ENCODE measurements at places on chromosomes 5 and 9.

DNA sequence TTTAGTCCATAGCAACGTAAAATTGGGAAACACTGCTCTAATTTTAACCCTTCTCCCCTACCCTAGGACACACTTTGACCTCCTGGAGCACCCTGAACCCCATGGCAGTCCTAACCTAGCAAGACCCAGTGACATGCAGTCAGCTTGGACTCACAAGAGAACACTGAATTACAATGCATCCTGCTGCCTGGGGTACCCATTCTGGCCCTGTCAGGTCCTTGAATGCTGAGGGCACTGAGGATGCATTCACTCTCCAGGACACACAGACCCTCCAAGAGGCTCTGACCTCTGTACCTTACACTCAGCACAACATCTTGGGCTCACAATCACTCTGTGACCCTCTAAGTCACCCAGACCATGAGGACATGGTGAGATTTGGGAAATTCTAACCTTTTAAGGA is 1.8 kb upstream of the PROP1 start:
- no peaks in the 10 kb centered on the region for H3K4me1 ChIP-seq
- no peak overlapping the region for H3K4me3 ChIP-seq
- DNase-seq = no peak
- H3K36me3 ChIP-seq = no peaks in the 10 kb centered on the region
- no peak overlapping the region for H3K27ac ChIP-seq
- H3K27me3 ChIP-seq = peaks cover 77% of the 10 kb centered on the region

DNA sequence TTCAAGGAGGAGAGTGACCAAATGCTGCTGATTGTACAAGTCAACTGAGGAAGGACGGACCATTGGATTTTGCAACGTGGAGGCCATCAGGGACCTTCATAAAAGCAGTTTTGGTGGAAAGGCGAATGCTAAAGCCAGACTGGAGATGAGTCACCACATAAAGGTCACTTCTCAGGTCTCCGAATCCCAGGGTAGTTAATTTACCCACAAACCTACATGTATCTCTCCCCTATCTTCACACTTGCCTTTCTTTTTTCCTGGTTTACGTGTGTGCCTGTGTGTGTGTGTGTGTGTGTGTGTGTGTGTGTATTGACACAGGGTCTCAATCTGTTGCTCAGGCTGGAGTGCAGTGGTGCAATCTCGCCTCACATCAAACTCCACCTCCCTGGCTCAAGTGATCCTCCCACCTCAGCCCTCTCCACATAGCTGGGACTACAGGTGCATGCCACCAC is 4.6 kb upstream of the CTNNA1 start:
- peaks cover 5% of the 10 kb centered on the region for H3K4me1 ChIP-seq
- H3K4me3 ChIP-seq = no peak overlapping the region
- no peaks in the 10 kb centered on the region for H3K27me3 ChIP-seq
- H3K36me3 ChIP-seq = no peaks in the 10 kb centered on the region

DNA sequence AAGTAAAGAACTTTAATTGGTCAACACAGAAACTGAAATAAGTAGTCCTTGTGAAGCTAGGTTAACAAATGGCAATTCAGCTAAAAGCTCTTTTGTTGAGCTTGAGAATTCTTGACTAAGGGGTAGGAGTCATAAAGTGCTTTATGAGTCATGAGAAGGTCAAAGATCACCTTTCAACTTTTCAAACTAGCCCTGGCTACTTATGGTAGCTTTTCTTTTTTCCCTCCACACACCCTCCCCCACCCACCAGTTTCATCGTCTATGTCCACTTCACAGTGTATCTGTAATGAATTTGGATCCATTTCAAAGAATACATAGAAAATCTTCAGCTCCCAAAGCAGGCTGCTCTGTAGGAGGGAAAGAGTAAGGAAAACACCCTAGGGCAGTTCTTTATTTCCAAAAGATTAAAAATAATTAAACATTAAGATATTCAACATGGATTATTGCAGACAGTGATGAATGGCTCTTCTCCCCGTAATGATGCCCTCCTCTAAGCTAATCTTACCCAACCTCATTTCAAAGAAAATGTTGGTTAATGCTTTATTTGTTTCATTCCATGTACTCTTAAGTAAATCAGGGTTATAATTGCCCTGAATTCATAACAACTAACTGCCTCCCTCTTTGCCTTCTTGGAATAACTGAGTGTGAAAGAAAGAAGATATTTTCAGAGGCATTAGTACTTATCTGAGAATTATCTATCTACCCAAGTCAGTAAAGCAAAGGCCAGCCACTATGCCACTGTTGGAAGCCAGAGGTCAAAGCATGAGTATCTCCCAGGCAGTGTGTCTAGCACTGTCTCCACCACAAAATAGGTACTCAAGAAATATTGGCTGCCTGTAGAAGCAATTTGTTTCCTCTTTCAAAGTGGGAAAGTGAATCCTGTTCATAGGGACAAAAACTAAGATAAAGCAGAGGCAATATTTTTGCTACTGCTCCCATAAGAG is 290.6 kb downstream of the PIK3R1 start:
- H3K4me3 ChIP-seq = no peak overlapping the region
- no peaks in the 10 kb centered on the region for H3K36me3 ChIP-seq
- H3K4me1 ChIP-seq = peaks cover 15% of the 10 kb centered on the region
- no peak overlapping the region for H3K27ac ChIP-seq
- H3K27me3 ChIP-seq = no peaks in the 10 kb centered on the region
- DNase-seq = no peak

DNA sequence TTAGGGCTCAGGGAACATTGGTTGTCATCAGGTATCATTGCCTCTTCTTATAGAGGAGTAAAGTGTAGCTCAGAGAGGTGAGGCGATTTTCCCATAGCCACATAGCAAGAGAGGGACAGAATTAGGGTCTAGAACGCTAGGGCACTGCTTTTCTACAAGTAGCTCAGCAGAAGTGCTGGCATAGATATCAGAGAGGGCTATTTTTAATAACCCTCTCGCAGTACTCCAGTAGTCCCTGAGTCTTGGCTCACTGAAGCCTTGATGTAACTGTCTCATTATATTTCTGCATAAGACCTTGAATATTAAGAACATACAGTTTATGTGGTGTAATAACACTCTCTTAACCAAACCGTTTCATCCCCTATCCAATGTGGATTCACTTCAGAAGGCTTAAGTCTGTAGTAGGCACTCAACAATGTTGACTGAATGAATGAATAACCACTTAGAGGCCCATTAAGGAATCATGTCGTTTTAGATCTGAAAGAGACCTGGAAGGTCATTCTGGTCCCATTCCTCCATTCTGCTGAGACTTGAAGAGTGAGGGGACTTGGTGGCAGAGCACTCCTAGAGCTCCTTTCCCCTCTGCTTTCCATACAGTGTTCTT is 4.7 kb upstream of the FRMPD1 start:
- H3K27me3 ChIP-seq = peaks cover under 1% of the 10 kb centered on the region
- H3K4me3 ChIP-seq = no peak overlapping the region
- no peaks in the 10 kb centered on the region for H3K36me3 ChIP-seq

DNA sequence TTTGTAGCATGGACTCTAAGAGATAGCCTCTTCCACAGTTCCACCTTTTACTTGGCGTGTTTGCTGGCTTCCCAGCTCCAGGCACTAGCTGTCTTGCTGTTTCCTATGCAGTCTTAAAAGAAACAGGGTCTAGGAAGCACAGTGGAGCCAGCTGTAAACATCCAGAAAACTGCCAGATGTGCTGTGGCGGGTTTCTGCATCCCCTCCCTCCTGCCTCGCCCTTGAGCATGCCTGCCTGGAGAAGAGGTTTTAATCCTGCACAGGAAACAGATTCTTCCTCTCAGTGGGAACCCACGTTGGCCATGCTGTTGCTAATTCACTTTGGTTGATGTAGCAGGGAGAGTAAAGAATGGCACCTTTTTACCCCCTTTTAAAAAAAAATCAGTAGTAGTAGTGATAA is 121.3 kb downstream of the RPS23 start:
- H3K27ac ChIP-seq = no peak overlapping the region
- H3K4me1 ChIP-seq = no peaks in the 10 kb centered on the region
- H3K36me3 ChIP-seq = no peaks in the 10 kb centered on the region
- H3K4me3 ChIP-seq = no peak overlapping the region
- H3K27me3 ChIP-seq = no peaks in the 10 kb centered on the region

DNA sequence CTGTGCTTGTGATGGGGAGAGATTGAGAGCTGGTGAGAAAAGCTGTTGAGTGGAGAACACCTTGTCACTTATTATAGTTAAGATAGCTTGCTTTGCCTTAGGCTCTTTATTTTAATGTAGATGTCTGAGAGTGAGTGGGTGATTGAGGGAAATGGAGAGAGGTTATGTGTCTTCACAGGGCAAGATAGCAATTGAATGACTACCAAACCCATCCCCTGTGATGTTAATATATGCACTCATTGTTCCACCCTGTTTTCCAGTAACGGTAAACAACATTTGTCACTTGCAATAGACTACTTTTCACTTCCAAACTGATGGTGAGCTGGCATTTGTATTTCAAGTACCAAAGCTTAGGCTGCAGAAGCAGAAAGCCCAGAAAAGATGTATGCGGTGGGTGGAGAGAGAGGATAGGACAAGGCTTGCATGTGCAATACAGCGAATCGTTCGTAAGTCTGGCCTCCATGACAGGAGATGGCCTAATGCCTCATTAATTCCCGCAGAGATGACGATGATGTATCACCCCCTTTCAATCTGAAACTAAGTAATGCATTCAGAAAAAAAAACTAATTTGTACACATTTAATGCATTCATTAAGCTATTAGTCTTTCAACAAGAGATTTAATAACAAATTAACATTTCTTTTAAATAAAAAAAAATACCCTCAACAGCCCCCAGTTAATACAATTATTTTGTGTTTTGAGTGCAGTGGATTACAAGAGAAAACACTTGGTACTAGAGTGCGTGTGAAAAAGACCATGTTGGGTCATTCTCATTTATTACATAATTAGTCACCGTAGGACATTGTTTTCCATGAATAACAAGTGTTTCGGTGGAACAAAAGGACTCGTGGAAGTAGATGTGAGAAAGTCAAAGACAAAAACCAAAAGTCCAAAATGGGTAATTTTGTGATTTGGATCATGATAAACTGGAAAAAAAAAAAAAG is 699.0 kb downstream of the BRINP1 start:
- H3K4me1 ChIP-seq = no peaks in the 10 kb centered on the region
- no peak overlapping the region for H3K27ac ChIP-seq
- DNase-seq = no peak
- no peaks in the 10 kb centered on the region for H3K27me3 ChIP-seq
- H3K36me3 ChIP-seq = no peaks in the 10 kb centered on the region
- H3K4me3 ChIP-seq = no peak overlapping the region

DNA sequence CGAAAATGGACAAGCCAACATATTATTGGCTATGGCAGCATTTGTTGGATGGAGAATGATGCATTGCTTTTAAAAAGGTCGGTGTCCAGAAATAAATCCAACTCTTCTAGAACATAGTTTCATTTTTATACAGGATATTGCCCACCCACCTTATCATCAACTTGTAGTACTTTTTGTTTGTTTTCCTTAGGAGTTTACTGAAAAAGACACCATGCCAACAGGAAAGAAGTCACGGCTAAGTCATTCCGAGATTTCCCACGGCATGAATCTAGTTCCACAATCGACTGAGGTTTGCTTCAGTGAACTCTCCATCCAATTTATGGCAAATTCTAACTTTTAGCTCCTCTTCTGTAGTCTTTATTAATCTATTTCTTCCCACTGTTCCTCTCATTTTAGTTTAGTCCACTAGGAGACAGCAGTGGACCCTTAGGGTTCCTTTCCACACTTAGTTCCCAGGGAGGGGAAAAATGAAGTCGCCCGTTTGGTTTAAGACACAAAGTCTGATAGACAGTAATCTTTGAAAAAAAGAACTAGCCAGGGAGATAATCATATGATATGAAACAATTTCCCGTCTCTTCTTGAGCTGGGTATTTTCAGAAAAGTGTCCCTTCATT is 237.5 kb downstream of the AP3B1 start:
- no peak overlapping the region for H3K4me3 ChIP-seq
- H3K4me1 ChIP-seq = no peaks in the 10 kb centered on the region
- H3K27me3 ChIP-seq = no peaks in the 10 kb centered on the region
- no peak overlapping the region for H3K27ac ChIP-seq

GRCh38 chr5:73143716-73144115 is 23.3 kb downstream of the TMEM171 start:
- DNase-seq = no peak
- no peak overlapping the region for H3K4me3 ChIP-seq
- H3K36me3 ChIP-seq = no peaks in the 10 kb centered on the region
- no peak overlapping the region for H3K27ac ChIP-seq
- no peaks in the 10 kb centered on the region for H3K4me1 ChIP-seq

- H3K36me3 ChIP-seq = peaks cover 24% of the 10 kb centered on the region
- no peak overlapping the region for H3K4me3 ChIP-seq
- peaks cover 51% of the 10 kb centered on the region for H3K4me1 ChIP-seq
- H3K27ac ChIP-seq = peak overlapping the region; percentile 62
- H3K27me3 ChIP-seq = no peaks in the 10 kb centered on the region
- DNase-seq = no peak
Observed at GRCh38 chr5:138369706-138370105, 17.2 kb downstream of the KDM3B start.

DNA sequence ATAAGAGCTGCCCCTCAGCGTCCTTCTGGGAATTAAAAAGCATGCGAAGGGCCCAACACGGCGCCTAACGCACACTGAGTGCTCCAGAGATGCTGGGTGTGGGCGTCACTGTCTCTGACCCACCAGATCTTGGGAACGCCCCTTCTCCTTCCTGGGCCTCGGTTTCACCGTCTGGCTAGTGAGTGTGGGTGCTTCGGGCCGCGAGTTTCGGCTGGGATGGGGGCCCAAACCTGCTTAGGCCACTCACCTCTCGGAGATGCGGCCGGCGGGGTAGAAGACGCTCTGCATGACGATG is 3.7 kb downstream of the PIP5KL1 start:
- peaks cover 56% of the 10 kb centered on the region for H3K4me1 ChIP-seq
- H3K4me3 ChIP-seq = peak overlapping the region; percentile 54
- peak overlapping the region; percentile 39 for H3K27ac ChIP-seq
- no peak for DNase-seq

DNA sequence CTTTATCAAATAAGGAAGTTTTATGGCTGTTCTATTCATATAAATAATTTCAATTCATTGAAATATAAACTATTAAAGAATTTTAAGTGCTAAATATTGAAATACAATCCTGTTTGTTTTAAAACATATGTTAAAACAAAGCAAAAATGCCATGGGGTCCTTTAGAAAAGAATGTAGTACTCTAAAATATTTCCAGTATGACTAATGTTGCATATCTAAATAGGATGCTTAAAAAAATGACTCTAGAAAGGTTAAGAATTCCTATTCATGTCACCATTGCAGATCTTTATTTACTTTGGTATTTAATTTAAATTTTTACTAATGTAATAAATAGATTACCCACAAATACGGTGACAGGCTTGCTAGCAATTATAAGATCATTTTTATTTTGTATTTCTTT is 132.3 kb downstream of the ZNF608 start:
- H3K27me3 ChIP-seq = no peaks in the 10 kb centered on the region
- H3K4me3 ChIP-seq = no peak overlapping the region
- no peaks in the 10 kb centered on the region for H3K4me1 ChIP-seq

DNA sequence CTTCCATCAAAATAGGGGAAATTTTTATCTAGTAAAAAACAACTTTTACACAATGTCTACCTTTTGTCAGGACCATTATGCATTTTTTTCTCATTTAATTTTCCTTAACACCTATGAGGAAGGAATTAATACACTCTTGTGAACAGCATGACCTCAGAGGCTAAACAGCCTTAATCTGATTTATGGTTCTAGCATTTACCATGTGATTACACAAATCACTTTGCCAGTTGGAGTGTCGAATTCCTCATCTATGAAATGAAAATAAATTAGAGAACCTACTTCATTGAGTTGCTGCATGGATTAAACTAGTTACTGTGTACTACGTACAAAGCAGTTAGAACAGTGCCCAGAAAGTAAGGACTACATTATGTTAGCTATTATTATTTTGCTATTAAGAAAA is 187.7 kb upstream of the MPDZ start:
- H3K36me3 ChIP-seq = no peaks in the 10 kb centered on the region
- no peak overlapping the region for H3K27ac ChIP-seq
- H3K4me3 ChIP-seq = no peak overlapping the region
